Activated T-helper 1 cell treated with anti-CD3 and anti-CD28 coated beads, Interleukin-2, amount 50 U/mL, for 16 hours (primary cell): ENCODE measurements at places on chromosomes 7 and 10.
A peak's percentile ranks its signal among the peaks of the same experiment; 100 is the strongest.

- no peak for DNase-seq
These were observed 204.7 kb downstream of the ADRA2A start for GRCh38 chr10:111281516-111281915.

GRCh38 chr7:110964775-110965174 is 126.2 kb upstream of the LRRN3 start:
- DNase-seq = no peak

DNA sequence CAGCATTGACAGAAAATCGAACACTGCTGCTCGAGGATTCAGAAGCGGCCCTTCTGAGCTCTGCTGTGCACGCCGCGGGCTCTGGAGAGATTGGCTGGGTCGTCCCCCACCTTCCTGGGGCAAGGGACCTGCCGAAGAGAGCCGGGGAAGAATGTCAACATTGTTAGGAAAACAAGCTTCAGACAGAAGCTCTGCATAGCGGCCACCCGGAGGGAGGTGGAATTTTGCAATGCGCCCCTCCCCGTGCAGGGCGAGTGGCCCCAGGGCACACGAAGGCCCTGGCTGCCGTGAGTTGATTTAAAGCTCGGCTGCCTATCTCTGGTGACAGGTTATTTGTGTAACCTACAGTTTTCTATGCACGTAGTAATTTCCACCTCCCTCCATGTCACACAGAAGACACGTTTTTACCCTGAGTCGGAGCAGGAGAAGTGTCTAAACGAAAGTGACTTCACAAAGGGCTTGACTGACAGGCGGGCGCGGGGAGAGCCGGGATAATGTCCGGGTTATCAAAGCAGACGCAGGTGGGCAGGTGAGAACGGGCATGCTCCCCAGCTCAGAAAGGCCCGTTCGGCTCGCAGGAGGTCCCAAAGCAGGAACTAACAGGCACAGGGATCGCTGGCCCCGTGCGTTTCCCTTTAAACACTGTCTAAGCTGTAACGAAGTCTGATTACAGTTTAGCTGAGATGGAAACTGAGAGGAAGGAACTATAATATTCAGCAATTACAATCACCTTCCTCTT is 84.6 kb downstream of the PDGFA start:
- DNase-seq = no peak

DNA sequence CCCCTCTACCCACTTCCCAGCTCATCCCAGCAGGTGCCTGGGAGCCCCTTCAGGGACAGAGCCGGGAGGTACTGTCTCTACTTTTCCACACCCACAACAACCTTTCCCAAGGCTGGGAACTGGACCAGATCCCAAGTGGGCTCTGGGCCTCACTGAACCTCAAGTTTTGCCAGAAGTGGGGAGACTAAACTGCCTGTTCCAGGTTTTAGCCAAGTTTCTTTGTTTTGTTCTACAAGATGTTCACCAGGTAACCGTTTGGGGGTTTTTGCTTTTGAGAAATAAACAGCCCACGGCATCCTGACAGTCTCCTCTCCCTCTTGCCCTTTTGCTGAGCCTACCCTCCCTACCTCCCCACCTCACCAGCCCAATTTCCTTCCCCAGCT is 10.6 kb upstream of the EMX2 start:
- DNase-seq = no peak

DNA sequence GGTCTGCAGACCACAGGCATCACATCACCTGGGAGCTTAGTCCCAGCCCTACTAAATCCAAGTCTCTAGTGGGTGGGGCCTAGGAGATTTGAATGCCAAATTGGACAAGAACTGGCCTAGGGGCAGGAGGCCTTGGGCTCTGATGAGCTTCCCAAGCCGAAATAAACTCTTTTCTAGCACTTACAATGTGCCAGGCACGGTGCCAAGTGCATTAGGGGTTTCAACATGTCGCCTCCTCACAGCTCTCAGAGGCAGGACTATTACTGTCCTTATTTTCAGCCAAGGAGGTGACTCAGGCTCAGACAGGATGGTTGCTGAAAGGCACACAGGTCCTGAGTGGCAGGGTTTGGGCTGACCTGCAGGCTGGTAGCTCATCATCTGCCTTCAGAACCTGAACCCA is 9.2 kb upstream of the CPA1 start:
- no peak for DNase-seq

DNA sequence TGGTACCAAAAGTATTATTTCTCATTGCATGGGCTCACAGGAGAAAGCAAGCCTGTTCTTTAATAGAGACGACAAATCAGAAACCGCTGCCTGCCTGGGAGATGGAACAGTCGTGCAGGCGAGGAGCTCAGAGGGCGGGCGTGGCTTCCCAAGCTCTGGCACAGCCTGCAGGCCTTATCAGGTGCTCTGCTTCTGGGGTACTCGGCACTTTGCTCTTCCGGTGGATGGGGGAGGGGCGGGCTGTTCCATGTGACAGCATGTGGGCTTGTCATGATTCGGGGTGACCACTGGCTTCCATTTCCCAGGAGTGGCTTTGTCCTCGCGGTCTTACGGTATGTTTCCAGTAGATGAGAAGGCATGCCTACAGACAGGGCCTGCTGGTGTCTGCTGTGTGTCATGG is 228.6 kb downstream of the MGMT start:
- DNase-seq = no peak

DNA sequence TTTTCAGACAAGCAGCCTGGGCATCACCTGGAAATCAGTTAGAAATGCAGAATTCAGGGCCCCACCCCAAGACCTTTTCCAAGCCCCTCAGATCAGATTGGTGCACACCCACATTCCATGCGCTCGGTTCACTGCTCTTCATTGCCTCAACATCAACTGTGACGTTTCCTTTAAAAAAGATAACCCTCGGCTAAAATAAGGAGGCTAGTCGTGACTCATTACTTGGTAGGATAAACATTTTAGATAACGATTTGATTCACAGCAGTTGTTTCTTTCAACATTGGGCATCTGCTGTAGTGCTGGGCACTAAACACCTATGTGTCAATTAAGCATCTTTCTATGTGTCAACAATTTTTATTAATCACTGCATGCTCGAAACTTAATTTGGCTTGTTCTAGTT is 191.1 kb upstream of the LRGUK start:
- no peak for DNase-seq

DNA sequence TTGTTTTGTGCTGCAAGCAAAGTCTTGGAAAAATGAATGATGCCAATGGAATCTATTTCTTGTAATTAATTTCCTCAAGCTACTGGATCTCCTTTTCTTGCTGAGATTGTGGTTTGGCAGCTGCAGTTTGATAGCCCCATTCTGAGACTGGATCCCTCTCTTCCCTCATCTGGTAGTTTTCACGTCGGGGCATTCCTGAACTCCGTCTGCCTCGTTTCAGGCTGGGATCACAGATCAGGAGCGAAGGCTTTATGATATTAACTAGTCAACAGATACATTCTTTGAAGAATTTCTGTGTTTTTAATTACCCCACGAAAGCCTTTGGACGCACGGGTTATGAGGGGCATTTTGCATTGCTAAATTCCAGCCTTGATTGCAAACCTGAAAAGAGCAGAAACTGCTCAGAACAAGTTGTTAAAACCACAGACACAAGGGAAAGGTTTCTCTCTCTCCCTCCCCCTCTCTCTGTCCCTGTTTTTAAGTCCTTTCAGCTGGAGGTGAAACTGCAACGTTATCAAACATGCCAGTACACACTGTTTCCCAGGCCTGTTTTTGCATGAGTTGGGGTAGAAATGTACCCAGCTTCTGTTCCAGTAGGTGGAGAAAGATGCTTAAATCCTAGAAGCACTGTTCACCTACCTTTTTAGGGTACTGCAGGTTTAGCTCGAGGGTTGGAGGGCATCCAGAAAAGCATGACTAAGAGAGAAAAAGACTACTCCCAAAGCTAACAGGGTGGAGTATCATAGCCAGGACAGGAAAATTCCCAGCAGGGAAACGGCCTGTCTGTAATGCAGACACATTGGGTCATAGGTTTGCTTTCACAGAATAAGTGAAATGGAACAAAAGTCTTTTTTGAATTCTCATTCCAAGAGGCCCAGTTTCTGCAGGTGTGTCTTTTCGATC is 124.3 kb downstream of the CUX1 start:
- DNase-seq = no peak

DNA sequence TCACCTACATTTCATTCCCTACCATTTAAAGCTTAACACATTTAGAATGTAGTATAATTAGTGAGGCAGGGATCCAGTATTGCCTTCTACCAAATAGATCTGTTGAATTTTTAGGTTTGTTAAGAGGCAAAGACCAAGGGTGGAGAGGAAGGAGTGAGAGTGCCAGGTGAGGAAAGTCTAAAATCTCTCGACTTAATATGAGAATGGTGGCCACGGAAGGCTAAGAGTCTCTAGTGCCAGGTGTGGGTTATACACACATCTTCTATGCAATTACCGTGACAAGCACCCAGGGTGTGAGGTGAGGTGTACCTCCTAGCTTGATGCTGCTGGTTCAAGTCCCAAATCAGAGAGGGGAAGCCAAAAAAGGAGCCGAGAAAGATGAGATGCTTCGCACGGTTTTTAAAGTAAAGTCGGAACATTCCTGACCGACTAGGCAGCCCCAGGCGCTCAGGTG is 439 bp downstream of the IQUB start:
- no peak for DNase-seq

- DNase-seq = no peak
These were observed 52.6 kb upstream of the BET1 start for GRCh38 chr7:94056796-94057207.

DNA sequence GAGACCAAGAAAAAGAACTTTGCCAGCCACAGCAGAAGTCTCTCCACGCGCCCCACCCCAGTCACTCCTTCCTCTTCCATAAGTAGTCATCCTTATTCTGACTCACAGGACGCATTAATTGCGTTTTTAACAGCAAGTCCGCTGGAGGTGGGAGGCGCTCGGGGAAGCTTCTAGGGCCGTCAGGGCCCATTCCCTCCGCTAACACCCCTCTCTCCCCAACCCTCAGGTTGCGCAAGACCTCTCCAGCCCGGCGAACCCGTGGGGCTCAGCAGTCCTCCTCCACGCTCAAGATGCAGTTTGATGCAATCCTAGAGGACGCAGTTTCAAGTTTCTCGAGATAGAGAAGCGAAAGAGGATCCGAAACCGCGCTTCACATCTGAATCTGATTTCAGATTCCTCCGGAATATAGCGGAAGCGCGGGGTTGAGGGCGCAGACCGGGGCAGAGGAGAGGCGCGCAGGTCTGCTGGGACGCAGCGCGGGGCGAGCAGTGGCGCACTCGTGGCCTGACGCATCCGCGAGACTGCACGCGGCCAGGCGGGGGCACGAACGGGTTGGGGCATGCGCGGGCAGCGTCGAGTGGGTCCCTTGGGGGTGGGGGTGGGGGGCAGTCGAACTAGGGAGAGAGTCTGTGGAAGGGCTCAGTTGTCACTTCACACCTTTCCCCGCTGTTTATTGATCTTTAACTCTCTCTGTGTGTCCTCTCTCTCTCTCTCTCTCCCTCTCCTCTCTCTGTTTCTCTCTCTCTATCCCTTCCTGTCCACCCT is 37.8 kb upstream of the PSAP start:
- DNase-seq = peak; percentile 11

- no peak for DNase-seq
These were observed 37.6 kb upstream of the AGBL3 start for GRCh38 chr7:134948736-134949135.

GRCh38 chr10:32148864-32149251 is 92.6 kb upstream of the KIF5B start:
- no peak for DNase-seq

DNA sequence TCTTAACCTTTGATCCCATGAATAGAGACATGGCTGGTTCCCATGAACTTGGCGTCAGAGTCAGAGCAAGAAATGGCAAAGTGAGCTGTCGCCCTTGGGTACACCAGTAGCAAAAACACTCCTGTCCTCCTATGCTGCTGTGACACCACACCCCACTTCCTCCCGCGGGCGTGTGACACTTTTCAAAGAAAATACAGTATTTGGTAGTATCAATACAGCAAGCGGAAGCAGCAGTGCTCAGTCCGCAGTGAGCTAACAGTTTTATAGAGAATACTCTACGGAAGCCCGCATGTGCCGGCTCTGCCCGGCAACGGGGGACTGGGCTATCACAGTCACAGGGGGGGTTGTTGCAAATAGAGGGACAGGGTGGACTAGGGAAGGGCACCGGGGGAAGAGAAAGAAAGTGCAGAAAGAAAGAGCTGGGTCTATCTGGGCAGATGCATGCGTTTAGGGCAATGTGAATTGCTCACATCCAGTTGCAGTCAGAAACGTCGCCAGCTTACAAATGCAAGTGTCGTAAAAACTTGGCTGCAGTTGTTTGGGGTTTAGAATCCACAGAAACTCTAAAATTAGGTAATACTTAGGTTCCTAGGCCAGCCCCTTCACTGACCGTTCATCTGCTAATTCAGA is 49.8 kb downstream of the PRKCQ start:
- DNase-seq = peak; percentile 56

DNA sequence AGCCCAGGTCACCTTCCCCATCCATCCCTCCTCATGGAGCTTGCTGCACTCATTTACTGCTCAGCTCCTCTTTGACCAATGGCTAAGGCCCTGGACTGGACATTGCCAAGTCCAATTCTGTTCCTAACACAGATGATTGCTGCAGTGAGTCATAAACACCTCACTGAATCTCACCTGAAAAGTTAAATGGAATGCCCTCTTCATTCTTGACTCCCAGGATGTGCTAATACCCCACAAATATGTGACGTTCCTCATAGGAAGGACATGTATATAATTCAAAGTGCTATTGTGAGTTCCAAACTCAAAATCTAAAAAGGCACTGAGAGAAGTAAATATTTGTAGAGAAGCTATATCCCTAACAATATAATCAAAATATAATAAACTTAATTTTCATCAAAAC is 73.5 kb upstream of the DLX6 start:
- DNase-seq = no peak

DNA sequence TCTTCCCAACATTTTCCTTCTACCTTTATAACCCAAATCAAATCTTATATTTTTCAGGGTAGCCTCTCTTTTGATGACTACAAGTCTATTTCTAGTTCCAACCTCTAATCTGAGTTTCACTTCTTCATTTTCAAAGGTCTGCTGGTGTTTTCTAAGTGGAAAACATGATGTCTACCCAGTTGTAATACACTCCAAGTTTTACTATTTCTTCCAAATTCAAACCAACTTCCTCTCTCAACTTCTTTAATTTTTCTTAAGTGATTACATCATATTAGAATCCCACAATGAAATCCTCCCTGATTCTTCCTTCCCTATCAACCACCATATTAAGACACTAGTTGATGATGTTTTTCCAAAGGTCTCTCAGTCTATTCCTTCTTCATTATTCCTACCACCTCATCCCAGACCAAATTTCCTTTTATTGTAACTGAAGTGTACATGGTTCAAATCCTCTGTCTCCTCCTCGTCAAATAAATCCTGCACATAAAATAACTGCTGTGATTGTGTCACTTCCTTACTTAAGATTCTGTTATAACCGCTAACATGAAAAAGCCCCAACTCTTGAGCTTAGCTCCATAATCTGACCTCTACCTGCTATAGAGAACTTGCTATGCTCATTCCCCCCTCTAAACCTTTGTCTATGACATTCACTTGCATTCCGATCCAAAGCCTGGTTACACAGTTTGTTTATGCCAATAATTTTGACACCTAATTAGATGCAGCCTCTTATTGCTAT is 12.7 kb downstream of the TAS2R38 start:
- no peak for DNase-seq

GRCh38 chr7:85094046-85094725 is 92.7 kb downstream of the SEMA3D start:
- no peak for DNase-seq
